Muscle of back (tissue), 13 donors: ENCODE measurements at places on chromosomes 4 and X.

GRCh38 chrX:48025561-48025960, 18.8 kb downstream of the SPACA5 start:
- DNase-seq, result peak; percentile 44

GRCh38 chrX:154368630-154369448, 5.6 kb downstream of the FLNA start:
- peak; percentile 77 for DNase-seq

GRCh38 chr4:102527695-102528283, 26.6 kb downstream of the NFKB1 start:
- no peak for DNase-seq

GRCh38 chr4:1512738-1513660, 106.8 kb upstream of the NKX1-1 start:
- DNase-seq, result peak; percentile 64

- no peak for DNase-seq
These were observed 797 bp downstream of the TXLNG start for GRCh38 chrX:16786791-16787735.

DNA sequence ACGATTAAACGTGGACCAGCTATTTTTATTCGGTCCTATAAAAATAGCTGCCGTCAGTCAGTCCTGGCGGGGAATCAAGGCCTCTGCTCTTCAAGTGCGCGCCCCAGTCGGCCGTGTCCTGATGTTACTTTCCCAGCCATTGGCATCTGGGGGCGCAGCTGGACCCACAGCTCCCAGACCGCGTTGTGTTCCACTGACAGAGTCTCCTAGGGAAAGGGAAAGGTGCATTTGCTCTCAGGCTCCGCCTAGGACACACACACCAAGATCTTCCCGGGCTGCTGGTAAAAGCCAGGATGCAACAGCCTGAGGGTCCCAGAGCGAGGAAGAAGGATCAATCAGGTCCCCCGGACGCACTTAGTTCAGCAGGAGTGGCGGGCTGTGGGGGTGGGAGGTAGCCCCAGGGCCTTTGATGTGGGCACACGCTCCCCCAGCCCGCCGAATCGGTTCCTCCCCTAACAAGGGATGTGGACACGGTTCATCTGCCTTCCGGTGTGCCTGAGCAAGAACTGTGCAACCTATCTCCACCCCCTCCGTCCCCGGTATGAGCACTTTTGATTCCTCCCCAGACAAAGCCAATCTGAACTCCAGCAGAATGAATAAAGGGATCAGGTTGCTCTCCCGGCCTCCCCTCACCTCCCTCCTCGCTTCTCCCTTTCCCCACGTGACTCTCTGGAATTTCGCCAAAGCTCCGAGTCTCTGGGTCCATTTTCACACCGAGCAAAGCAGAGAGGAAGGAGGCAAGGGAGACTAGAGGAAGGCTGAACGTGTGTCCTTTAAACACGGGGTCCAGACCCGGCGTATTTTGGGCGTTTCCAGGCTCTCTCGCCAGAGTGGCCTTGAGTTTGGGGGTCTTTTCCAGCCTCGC, 626 bp upstream of the FRAS1 start:
- DNase-seq, result peak; percentile 88

- no peak for DNase-seq
These were observed 54.4 kb downstream of the ELF4 start for GRCh38 chrX:130055899-130056298.

DNA sequence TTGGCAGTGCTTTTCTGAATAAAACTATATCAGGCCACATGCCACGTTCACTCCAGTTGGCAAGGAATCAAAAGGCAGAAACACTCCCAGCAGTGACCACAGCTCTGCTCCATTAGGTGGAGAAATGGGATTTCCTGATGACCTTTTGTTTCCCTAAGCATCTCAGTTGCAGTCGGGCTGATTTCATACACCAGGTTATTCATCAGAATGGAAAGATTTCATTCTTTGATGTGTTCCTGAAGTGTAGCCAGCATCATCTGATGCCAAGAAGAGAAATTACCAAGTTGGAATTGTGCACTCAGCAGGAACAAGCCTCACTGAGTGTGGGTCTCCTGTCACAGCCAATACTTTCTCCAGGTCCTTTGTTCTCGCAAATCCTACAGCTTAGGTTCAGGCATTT, 193.7 kb downstream of the SPATA18 start:
- peak; percentile 66 for DNase-seq

DNA sequence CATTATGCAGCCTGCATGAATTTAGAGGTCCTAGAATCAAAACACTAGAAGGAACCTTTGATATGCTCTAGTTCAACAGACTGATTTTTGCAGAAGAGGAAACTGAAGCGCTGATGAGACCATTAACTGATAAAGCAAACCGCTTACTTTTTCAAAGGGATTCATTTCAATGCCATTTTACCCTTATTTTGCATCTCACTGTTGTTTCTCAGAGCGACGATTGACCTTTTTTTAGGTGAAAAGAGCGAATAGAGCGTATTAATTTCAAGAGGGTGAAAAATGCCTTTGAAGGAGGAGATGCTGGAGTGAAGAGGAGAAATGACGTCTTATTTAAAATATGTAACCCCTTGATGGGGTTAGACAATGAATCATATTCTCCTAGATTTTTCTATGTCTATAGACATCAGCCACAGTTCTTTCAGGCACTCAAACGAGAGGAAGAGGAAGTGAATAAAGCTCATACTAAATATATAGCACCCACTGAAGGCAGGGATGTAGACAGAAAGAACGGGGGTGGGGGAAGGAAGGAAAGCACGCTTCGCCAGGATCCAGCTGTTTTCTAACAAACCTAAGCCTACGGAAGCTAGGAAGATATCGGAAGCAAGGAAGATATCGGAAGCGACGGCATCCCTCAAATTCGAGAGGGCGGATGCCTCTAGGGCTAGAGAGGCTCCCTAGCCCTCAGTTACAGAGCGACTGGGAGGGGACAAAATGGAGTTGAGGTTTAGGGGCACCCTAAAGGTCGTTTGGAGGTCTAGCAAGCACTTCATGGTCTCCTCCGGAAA, 848 bp downstream of the ACSL4 start:
- peak; percentile 61 for DNase-seq

DNA sequence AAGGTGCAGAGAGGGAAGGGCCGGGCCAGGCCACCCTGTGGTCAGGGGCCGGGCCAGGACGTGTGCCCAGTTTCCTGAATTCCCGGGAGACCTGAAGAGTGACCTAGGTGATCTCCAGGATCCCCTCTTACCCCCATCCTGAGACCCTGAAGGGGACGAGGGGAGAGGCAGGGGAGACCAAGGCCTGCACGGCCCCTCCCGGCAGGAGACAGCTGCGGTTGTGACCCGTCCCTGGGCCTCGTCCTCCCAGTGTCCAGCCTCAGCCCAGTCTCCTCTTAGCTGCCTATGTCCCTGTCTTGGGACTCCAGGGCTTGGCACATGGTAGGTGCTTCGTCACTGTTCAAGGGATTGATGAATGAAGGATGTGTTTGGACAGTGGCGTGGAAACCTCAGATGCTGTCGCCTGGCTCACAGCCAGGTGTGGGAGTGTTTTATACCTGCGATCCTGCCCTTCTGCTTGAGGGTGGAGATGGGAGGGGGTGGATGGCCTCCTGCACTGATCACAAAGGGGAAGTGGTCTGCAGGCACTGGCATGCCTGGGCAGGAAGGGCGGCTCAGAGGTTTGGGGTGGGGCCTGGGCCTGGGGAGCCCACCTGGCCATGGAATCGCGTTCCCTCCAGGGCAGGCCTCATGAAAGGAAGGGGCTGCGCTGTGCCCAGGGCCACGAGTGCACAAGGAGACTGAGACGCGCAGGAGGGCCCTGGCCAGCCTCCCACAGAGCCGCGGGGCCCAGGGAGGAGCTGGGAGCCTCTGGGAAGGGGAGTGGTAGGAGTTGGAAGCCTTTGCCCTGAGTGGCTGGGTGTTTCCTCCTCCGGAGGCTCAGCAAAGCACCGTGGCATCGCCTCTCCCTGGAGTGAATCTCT, 6.9 kb downstream of the SH3TC1 start:
- no peak for DNase-seq

DNA sequence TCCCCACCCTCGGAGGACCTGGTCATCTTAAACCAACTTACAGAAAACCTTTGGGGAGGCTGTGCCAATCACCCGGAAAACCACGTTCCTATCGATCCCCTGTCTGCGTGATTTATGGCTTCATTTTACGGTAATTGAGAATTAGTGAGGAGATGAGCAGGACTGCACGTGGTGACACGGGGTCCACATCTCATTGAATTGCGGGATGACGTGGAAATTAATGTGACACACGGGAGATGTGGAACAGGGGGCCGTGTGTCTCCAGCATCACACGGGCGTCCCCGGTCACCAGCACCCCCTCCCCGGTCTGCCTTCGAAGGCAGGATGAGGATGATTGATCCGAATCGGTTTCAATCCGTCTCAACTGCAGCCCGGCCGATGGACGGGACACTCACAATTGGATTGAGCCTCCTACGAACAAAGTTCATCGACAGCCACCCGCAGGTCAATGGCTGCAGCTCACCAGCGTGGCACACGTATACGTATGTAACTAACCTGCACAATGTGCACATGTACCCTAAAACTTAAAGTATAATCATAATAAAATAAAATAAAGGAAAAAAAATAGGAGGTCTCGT, 160.3 kb downstream of the SHOX start:
- no peak for DNase-seq

GRCh38 chr4:107866726-107867125, 42.0 kb downstream of the SGMS2 start:
- DNase-seq, result no peak

- DNase-seq, result no peak
These were observed 73.9 kb downstream of the REPS2 start for GRCh38 chrX:17020356-17020755.

DNA sequence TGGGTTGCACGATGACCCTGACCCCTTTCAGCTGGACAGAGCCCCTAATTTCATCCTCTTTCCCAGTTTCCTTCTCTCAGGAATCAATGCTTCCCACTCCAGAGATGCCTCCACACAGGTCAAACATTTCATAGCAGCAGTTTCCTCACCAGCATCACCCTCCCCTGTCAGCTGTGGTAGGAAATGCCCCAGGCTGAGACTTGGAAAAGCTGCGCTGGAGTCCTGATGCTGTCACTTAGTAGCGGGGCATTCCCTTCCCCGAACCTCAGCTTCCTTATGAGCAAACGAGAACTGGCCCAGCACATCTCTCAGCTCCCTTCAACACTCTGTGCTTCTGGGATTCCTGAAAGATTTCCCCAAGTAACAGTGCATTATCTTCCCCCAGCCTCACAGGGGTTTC, 2.7 kb downstream of the GJB1 start:
- no peak for DNase-seq
